Hematopoietic multipotent progenitor cell treated with erythropoietin and hydrocortisone succinate and interleukin-3 and kit ligand, for 15 days (in vitro differentiated cells): ENCODE measurements at places on chromosomes 4 and X.

DNA sequence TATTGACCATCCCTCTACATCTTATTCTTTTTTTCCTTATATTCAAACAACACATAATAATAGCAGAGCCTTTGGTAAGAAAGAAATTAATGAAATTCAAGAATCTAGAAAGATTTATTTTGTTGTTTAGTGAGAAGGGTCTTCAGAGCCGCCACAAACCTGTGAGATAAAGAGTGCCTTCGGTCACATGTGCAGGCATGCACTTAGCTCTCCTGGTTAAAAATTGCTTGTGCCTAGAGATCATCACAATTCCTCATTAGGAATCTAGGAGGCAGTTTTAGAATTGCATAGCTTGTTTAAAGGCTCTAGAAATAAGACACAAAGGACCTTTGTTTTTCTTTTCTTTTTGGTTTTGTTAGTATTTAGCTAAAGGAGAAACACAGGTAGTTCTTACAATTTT is 1948.4 kb upstream of the IGFBP7 start:
- DNase-seq = no peak

- DNase-seq = no peak
Measured at GRCh38 chr4:91754716-91755115, 549.0 kb upstream of the GRID2 start.

DNA sequence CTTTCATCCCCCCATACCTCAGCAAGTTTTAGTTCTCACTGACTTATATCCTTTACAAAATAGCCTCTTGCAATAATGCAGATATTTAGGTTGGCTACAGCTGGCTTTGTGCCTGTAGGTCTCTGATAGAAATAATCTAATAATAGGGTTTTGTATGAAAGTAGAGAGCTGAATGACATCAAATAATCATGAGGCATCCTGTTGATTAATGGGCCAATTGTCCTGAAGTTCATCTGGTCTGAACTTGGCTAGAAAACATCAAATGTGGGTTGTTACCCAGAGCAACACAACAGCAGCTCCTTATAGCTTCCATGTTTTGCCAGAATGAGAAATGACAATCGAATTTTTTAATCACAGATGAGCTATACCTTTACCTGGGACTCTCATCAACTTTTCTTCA is 19.2 kb upstream of the LHFPL1 start:
- DNase-seq = no peak

- DNase-seq = no peak
Measured at GRCh38 chrX:50707955-50708699, 105.9 kb downstream of the SHROOM4 start.

- DNase-seq = no peak
Measured at GRCh38 chrX:126339928-126340327, 173.8 kb upstream of the DCAF12L2 start.

- DNase-seq = no peak
Measured at GRCh38 chrX:40358994-40359393, 221.8 kb upstream of the ATP6AP2 start.

- DNase-seq = no peak
Measured at GRCh38 chr4:13478707-13479106, 5.4 kb downstream of the RAB28 start.

DNA sequence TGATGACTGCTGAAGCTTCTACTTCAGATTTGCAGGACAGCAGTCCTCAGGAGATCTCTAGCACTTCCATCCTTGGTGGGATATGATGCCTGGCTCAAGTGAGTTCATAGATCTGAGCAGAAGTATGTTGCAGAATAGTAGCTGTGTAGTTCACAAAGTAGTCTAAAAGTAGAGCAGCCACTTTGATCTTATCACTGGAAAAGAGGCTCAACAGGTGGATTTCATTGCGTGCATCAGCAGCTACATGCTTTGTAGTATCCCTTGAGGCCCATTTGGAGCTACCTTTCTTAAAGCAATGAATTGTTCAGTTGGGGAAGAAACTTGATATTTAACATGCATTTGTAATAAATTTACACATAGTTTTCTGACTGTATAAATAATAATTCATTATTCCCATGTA is 29.9 kb downstream of the BEX3 start:
- no peak for DNase-seq

- no peak for DNase-seq
Measured at GRCh38 chr4:110372485-110372884, 103.5 kb upstream of the ENPEP start.

DNA sequence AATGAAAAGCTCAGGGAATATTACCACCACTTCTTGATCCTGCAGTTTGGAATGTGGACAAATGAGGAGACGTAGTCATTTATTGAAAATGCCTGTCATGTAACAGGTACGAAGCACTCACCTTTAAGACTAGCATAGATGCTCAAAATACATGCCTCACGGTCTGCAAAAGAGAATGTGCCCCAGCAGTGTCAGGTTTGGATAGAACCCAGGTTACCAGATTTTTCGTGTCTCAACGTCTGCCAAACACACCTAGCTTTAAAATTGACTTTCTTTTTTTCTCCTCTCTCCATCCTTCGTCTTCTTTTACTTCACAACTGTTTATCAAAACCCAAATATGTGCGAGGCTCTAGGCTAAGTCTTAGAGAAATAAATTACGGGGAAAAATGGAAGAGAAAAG is 606.8 kb upstream of the ATOH1 start:
- DNase-seq = no peak

DNA sequence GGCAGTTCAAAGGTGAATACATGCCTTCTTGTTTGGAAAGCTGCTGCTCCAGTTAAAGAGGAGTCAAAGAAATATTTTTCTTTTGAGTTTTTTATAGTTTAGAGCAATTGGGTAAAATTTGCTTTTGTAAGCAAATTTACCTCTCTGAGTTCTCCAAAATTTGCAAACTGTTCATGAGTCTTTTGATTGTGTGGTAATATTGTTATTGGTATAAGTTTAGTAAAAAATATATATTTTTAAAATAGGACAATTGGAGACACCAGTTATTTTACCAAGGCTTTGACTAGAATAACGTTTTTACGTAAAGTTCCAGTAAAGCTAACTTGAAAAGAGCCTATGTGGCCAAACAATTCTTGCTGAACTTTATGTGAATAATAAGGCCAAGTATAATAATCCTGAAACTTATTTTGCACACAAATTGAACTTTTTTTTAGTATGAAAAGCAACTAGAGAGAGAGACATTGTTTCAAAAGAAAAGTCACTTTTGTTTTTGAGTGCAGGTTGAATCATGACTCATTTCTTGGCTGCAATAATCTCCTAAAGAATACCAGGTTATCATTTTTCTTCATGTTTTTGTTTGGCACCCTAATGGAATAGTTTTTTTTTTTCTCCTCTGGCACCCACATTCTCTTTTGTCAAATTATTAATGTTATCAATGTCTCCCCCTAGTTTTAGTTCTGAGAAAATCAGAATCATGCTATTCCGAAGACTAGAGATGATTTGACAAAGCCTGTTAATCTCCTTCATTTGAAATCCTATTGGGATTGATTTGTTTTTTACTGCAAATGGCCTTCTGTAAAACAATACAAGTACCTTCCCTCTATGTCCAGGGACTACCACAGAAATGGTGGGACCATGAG is 57.1 kb downstream of the UGT2B10 start:
- DNase-seq = no peak

DNA sequence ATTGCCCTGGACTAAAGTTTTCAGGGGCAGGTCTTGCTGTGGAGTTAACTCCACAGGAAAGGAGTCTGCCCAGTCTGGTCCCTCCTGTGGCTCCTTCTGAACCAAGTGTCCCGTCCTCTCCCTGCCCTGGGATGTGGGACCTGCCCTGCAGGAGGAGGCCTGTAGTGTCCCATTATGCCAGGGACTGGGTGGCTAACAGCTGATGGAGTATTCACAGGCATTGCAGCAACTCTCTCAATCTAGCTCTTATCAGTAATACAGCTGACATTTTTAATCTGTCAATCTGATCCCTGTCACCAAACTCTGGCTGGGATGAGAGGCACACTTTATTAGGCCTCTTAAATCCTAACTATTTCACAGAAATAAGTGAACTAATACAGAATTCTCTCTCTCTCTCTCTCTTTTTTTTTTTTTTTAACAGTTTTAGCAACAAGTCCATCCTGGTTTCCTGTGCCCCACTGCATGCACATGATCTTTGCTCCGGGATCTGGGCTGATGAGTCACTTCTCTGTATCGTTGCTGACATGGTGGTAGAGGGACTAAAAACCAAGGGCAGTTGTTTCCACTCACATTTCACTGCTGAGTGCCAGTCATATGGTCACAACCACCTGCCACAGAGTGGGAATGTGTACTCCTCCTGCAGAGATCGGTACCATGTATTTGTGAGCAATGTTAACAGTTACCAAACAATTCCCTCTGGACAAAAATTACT is 39.1 kb downstream of the HAND2 start:
- DNase-seq = no peak
